ENCODE measurements at places on chromosomes 4 and X. TPM values are rescaled to one million over a fixed set of nuclear protein-coding genes. Genes with fewer than 3 reads are reported as not detected.

Gene TMEM31
- total RNA-seq, result 0.52 TPM

Gene ETDB
- not detected for total RNA-seq

DNA sequence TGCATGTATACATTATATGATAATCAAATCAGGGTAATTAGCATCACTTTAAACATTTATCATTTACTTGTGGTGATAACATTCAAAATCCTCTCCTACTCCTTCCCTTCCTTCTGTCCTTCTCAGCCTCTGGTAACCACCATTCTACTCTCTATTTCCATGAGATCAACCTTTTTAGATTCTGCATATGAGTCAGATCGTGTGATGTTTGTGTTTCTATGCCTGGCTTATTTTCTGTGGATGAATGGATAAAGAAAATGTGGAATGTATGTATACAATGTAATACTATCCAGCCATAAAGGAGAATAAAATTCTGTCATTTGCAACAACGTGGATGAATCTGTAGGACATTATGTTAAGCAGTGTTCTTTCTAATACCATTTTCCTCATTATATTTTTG is 123.9 kb downstream of the NAA11 start:
- DNase-seq, result no peak

- DNase-seq, result no peak
These were observed 299.5 kb upstream of the KLF3 start for GRCh38 chr4:38364383-38364963.

DNA sequence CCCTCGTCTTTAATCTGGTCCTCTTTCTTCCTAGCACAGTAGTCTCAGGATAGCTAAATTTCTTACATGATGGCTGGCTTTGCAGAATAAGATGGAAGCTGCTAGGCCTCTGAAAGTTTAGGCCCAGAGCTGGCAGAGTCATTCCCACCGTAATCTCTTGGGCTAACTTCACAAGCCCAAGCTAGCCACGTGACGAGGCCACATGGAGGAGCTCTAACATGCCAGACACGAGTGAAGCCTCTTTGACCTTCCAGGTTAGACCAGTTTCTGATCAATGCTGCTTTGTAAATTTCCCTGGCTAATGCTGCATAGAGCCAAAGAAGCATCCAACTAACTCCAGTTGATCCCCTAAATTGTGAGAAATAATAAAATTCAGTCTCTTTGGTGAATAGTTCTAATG is 9.5 kb upstream of the CENPE start:
- no peak for DNase-seq

Gene TMEM35A
- total RNA-seq, result not detected

GRCh38 chr4:99447079-99447478 is 11.9 kb upstream of the ADH7 start:
- peak; percentile 12 for DNase-seq
